ENCODE measurements at places on chromosomes 5 and 9. TPM values are rescaled to one million over a fixed set of nuclear protein-coding genes. Genes with fewer than 3 reads are reported as not detected.

ABLIM3 gene
- 3.9 TPM for total RNA-seq

TBC1D13 gene
- total RNA-seq = 24.3 TPM

MSX2 gene
- 5.6 TPM for total RNA-seq

GZMA gene
- total RNA-seq = 2.6 TPM

MEIKIN gene
- total RNA-seq = not detected
